ENCODE measurements at places on chromosomes 1 and 21.

- no peak for DNase-seq
These were observed 358.7 kb downstream of the LTN1 start for GRCh38 chr21:28633839-28634555.

DNA sequence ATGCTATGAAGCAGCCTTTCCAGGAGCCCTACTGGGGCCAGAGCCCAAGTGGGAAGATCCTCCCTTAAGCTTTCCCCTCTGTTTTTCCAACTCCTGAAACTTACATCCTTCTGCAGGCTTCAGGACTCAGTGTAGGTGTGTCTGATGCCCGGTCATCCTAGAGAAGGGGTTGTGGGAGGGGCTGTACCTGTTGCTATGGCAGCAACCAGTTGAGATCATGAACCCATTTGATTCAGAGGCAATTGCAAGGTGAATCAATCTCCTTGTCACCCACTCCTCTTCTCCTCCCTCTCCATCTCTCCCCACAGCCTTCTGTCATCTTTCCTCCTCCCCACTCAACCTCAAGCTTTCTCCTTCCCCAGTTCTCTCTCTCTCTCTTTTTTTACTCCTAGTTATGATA, 151.8 kb downstream of the CACNA1E start:
- DNase-seq, result no peak

DNA sequence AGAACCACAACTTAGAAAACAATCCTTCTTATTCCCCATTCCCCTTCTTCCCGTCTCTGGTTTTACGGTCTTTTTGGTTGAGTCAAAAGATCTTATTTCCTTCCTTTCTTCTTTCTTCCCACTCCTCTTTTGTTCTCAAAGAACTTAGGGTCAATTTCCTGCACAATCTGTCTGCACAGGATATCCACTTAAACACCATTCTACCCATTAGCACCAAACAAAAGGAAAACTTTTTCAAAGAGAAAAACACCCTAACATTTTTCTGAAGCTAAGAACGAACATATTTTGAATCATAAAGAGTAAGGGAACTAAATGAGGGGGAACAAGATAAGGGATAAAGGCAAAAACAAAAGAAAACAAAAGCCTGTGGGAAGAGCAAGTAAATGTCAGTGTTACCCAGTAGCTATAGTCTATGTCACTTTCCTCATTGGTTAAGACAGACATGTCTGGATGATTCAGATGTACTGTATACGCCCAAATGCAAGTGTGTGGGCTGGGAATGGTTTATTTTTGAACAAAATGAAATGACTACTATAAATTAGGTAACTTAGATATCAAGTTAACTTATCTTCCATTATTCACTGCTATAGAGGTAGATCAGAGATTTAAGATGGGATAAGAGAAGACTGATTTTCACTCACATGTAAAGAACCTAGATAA, 59.9 kb downstream of the TOR3A start:
- DNase-seq, result no peak

- DNase-seq, result peak; percentile 71
These were observed 586 bp upstream of the AGPAT3 start for GRCh38 chr21:43864313-43864961.

DNA sequence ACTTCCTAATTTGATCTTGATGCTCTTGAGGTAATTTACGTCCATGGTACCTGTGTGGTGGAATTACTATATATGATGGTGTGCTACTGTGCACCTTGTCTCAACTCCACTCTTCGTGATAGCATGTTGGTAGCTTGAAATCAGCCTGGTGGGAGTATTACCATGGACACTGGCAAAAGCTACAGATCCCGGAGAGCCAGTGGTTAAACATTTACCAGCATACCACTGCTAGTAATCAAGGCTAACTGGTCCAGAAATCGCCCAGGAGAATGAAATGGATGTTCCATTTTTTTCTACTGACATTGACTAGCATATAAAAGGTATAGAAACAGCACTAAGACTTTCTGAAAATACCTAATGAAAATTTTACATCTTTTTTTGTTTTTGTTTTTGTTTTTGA, 30.6 kb downstream of the ELK4 start:
- no peak for DNase-seq

DNA sequence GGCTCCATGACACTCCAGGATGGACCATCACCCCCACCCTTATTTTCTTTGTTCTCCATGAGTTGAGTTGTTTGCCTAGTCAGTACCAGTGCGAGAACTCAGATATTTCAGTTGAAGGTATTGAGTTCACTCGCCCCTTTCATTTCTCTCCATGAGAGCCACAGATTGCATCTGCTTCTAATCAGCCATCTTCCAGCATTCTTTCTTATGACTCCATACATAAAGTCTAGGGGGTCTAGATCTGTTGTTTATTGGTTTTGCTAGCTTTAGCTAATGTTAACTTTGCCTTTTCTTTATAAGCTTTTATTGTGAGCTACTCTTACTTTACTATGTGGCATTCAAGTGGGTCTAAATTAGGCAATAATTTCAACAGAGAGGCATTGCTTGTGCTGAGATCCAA, 71.6 kb upstream of the PDC start:
- no peak for DNase-seq

DNA sequence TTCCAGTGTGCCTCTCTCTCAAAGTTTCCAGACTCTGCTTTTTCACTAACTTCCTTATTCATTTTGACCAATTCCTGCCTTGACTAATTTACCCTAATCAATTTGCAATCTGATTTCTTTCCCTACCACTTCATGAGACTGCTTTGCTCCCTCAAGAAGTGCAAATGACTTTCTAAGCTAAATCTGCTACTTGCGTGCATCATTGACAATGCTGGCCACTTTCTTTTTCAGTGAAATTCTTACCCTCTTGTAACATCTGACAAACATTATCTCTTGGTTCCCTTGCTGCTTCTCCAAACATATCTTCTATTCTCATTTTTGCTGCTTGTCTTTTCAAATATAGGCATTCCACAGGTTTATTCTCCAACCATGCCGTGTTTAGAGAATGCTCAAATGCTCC, 659.9 kb downstream of the USP25 start:
- no peak for DNase-seq

Data from SW480 (cell line).